GM03348 (cell line): ENCODE measurements at places on chromosomes 5 and 9.

- peak; percentile 59 for DNase-seq
These were observed 115.7 kb downstream of the SUSD1 start for GRCh38 chr9:112059145-112059965.

DNA sequence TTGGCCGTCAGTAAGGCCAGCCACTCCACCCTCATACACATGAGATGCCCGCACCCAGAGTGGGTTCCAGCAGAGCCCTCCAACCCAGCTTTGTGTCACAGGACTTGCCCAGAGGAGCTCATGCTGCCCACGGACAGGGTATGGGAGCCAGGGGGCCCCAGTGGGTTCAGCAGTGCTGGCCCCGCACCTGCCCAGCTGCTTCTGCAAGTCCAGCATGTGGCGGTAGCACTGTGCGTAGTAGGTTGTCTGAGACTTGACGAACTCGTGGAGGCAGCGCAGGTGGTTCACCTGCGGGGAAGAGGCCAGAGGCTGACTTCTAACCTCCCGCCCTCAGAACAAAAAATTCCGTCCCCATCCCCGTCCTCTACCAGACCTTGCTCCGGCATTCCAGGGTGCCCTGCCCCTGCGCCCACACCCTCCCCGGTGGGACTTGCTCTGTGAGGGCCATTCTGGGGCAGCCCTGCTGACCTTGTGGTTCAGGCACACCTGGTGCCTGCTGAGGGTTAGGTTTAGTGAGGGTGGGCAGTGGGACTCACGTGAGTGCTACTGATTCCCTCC is 18.5 kb downstream of the SH3GLB2 start:
- DNase-seq: no peak

DNA sequence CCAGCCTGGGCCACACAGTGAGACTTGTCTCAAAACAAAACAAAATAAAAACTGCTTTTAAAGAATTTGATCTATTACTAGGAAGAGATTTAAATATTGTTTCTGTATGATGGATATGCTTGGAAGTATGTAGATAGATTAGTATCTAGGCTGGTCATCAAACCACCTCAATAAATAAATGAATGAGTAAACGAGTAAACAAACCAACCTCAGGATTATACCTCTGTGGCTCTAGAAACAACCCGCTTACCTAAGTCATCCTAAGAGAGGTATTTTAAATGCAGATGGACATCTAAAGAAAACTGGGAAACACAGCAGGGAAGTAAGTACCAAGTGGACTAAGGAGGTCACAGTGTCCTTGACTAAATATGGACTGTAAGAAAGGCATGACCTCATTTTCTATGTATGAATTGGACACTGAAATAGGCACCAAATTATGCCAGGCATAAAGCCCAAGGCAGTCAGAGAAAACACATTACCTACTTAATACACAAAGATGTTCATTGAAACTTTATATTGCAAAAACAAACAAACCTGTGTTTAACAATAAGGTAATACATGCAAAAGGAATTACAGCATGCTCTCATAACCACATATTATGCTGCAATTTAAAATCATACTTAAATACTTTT is 7.3 kb downstream of the ANKH start:
- DNase-seq: no peak

- DNase-seq: peak; percentile 56
These were observed 374.7 kb upstream of the WWC1 start for GRCh38 chr5:167916706-167917105.

GRCh38 chr5:73506459-73506955 is 8.3 kb downstream of the BTF3 start:
- no peak for DNase-seq

- no peak for DNase-seq
These were observed 52.6 kb downstream of the SAR1B start for GRCh38 chr5:134580001-134580460.
